ENCODE measurements at places on chromosomes 6 and 20. TPM values are rescaled to one million over a fixed set of nuclear protein-coding genes. Genes with fewer than 3 reads are reported as not detected.

DNA sequence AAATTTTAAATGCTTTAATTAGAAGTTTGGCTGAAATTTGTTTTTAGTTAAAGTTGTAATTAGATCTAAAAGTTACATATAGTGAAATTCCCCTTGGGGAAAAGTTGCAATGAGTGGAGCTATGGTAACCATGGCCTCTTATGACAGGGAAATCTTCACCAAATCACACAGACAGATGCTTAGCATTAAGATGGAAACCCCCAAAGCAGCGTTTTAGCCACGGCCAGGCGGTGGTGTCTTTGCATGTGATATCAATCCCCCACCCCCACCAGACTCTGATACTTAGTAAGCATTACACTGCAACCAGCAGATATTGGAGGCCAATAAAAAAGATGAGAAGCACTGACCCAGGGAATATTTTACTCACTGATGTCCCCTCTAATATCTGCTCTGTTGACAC lies 75.7 kb downstream of the REPS1 start:
- no peak for DNase-seq
- H3K27ac ChIP-seq: no peak overlapping the region
- H3K4me3 ChIP-seq: no peak overlapping the region
- no peaks in the 10 kb centered on the region for H3K4me1 ChIP-seq
- H3K27me3 ChIP-seq: no peaks in the 10 kb centered on the region

- H3K4me1 ChIP-seq: peaks cover 8% of the 10 kb centered on the region
- DNase-seq: peak; percentile 92
- peak within 1 kb of the TSS; percentile 100 for H3K4me3 ChIP-seq
- peak within 1 kb of the TSS; percentile 85 for H3K27ac ChIP-seq
- no peaks in the 10 kb centered on the region for H3K27me3 ChIP-seq
Observed at GRCh38 chr20:44909872-44910689, at the start of gene PABPC1L. PABPC1L (plus strand) TSS chr20:44910060; CDS start chr20:44910144, 84 bp downstream.

DNA sequence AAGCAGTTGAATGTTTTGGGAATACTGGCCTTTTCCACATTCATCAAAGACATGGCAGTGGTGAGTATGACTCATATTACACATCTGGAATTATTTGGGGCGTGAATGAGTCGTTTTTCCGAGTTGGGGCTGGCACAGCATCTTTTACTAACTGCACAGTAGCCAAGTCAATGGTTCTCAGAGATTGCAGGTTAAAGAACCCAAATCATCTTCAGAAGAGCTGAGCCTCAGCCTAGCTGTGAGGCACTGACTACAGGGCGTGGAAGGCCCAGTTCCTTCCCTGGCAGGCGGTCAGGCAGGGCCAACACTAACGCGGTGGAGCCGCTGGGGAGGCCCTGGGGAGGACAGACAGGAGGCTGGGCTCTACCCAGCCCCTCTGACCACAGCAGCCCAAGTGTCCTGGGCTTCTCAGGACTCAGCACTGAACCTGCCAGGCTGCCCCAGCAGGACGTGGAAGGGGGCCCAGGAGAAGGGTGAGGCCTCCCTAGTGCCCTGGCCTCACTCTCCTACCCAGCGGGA lies 20.1 kb upstream of the HELZ2 start:
- H3K4me1 ChIP-seq: no peaks in the 10 kb centered on the region
- DNase-seq: no peak
- H3K36me3 ChIP-seq: peaks cover 32% of the 10 kb centered on the region

GRCh38 chr6:155341130-155341828 lies 27.0 kb upstream of the TFB1M start:
- peaks cover 16% of the 10 kb centered on the region for H3K4me1 ChIP-seq
- DNase-seq: no peak
- no peak overlapping the region for H3K4me3 ChIP-seq
- H3K27ac ChIP-seq: no peak overlapping the region

The C6orf15 gene
- not detected for total RNA-seq

The CALHM6 gene
- total RNA-seq: 1.4 TPM

DNA sequence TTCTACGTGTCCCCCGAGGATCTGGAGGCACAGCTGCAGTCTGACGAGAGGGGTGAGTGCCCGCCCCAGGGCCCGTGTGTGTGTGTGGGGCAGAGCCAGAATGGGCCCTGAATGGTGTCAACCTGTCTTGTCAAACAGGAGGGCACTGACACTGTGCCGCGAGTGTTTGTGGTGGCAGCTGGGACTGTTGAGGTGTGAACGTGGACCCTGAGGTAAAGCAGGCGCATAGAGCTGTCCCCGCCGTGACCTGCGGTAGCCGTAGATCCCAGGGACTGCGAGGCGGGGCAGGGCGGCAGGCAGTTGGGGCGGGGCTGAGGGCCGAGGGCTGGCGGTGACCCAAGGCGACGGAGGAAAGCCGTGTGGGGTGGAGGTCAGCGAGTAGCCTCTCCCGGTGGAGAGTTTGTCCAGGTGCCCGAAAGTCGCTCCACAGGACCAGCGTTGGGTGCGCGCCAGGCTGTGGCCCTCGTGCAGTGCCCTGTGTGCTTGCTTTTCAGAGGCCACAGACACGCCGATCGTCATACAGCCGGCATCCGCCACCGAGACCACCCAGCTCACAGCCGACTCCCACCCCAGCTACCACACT lies 25.2 kb downstream of the UCKL1 start:
- H3K27me3 ChIP-seq: no peaks in the 10 kb centered on the region
- no peak overlapping the region for H3K27ac ChIP-seq
- H3K36me3 ChIP-seq: peaks cover 79% of the 10 kb centered on the region
- DNase-seq: no peak

- peak; percentile 42 for DNase-seq
- H3K27ac ChIP-seq: peak overlapping the region; percentile 70
- no peak overlapping the region for H3K4me3 ChIP-seq
- peaks cover 17% of the 10 kb centered on the region for H3K36me3 ChIP-seq
- H3K27me3 ChIP-seq: no peaks in the 10 kb centered on the region
Observed at GRCh38 chr6:79307321-79308036, 73.0 kb upstream of the HMGN3 start.

DNA sequence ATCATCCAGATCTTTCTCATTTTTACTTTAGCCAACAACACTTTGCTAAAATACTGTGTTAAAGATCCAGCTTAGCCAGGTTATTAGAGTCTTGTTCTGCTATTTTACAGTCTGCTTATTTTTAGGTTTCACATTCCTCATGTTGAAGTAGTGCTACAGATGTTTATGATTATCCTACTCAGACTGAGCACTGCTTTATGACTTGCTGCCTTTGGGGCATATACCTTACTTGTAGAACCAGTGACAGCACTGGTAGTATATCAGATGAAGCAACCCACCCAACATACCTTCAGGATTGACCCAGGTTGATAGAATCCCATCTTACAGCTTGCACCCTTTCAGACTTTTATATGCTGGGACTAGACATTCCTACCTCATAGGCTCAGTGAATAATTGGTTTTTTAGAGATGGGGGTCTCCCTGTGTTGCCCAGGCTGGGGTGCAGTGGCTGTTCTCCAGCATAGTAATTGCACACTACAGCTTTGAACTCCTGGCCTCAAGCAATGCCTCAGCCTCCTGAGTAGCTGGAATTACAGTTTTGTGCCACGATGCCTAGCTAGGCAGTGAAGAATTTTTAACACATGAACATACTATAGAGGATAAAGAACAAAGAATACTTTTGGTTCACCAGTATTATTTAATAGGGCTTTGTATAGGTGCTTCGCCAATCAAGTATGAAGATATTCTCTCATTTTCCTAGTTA lies 63.8 kb upstream of the DYNLRB1 start:
- no peaks in the 10 kb centered on the region for H3K4me1 ChIP-seq
- no peak for DNase-seq
- H3K4me3 ChIP-seq: no peak overlapping the region
- H3K36me3 ChIP-seq: peaks cover 52% of the 10 kb centered on the region
- no peaks in the 10 kb centered on the region for H3K27me3 ChIP-seq
- H3K27ac ChIP-seq: no peak overlapping the region

DNA sequence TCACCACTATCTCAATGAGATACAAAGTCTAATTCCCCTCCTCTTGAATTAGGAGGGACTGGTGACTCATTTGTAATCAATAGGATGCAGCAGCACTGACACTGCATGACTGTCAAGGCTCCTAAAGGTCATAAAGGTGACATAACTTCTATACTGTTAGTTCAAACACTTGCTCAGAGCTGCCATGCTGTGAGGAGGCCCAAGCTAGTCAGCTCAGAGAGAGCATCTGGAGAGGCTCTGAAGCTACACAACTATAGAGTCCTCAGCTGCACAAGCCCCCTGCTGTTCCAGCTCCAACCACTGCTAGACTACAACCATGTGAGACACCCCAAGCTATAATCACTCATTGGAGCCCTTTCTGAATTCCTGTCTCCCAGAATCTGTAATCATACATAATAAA lies 17.0 kb upstream of the HEY2 start:
- no peak overlapping the region for H3K27ac ChIP-seq
- peaks cover 13% of the 10 kb centered on the region for H3K27me3 ChIP-seq
- H3K4me1 ChIP-seq: no peaks in the 10 kb centered on the region
- no peak for DNase-seq
- H3K4me3 ChIP-seq: no peak overlapping the region
- no peaks in the 10 kb centered on the region for H3K36me3 ChIP-seq

DNA sequence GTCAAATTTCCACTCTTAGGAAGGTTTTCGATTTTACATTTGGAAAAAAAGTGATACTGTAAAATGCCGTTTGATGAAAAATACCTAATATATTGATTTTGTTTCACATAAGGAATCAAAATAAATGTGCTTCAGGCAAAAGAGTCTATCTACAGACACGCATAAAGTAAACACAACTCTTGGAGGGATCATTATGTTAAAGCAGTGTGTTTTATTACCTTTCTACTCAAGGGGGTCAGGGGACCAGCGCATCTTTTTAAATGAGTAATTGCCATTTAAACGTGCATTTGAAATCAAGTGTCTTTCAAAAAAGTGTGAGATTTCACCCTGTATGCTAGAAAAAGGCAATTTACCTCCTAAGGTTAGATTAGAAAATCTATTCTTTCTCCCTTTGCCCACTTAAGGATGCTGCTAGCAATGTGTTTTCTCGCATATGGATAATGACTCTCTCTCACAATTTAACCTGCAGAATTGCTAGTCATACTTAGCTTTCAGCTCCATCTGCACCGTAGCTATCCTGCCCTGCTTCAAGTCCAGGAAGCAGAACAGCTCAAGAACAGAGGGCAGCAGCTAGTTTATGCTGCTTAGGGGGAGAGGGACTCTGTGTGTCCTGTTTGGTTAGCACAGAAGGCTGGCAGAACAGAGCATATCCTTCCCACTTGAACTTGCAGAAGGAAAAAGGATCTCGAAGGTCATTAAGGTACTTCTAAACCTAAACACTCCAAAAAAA lies 35.0 kb downstream of the NKAIN2 start:
- H3K36me3 ChIP-seq: no peaks in the 10 kb centered on the region
- H3K4me1 ChIP-seq: no peaks in the 10 kb centered on the region
- no peak for DNase-seq
- H3K27ac ChIP-seq: no peak overlapping the region

The SLC22A2 gene
- total RNA-seq: not detected

DNA sequence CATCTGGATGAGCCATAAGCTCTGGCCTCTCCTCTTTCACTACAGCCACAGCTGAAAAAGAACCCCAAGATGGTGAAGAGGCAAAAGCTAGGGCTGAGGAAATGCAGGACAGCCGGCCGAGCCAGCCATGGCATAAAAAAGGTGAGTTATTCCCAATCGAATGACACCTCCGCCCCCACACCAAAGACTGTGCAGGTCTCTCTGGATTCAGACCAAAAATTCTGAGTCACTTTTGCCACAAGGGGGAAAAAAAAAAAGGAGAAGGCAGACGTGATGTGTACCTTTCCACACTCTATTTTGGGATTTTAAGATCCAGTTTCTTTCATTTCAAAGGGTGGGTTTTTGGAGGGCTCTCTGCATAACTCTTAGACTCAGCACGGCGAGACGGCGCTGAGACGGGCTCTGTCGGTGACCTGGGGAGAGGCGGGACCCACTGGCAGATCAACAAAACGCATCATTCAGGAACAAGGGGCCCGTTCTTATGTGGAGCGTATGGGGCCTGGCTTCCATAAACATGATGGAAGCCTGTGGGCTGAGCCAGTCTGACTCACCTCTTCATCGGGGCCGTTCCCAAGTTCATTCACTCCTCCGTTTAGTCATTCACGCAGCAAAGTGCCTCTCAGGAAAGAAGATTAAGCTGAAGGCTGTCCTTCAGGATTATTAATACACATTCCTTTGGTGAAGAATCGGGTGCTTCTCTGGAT lies 54.8 kb downstream of the NFATC2 start:
- DNase-seq: peak; percentile 82
- H3K27me3 ChIP-seq: no peaks in the 10 kb centered on the region
- H3K4me3 ChIP-seq: peak overlapping the region; percentile 73
- peak overlapping the region; percentile 91 for H3K27ac ChIP-seq
- H3K36me3 ChIP-seq: peaks cover 13% of the 10 kb centered on the region
- peaks cover 29% of the 10 kb centered on the region for H3K4me1 ChIP-seq

The HUS1B gene
- total RNA-seq: 0.71 TPM

The PXDC1 gene
- total RNA-seq: 15.0 TPM

The BEND6 gene
- 1.8 TPM for total RNA-seq

GRCh38 chr6:109019911-109020310 lies 74.7 kb downstream of the SESN1 start:
- H3K27ac ChIP-seq: no peak overlapping the region
- no peaks in the 10 kb centered on the region for H3K4me1 ChIP-seq
- no peak for DNase-seq
- H3K27me3 ChIP-seq: no peaks in the 10 kb centered on the region
- H3K36me3 ChIP-seq: no peaks in the 10 kb centered on the region
- no peak overlapping the region for H3K4me3 ChIP-seq

DNA sequence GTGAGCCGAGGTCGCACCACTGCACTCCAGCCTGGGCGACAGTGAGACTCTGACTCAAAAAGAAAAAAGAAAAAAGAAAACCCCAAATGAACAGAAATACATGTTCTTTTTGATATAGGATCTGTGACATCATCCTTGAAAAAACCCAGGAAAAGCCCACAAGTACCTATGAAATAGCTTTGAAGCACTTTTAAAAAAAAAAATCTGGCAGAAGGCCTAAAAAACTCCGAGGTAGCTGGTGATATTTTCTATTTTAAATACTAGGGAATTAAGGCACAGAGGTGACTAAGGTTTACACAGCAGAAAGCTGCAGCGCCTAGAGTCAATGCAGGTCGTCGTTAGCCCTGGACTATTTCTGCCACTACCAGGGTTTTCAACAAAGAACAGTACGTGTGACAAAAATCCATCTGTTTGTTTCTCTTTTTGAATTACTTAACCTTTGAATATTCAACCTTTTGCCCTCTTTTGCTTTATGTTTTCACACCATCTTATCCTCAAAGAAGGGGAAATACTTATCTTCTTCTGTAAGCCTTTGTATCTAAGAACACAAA lies 39.4 kb upstream of the EEF1A1 start:
- no peak overlapping the region for H3K4me3 ChIP-seq
- H3K27ac ChIP-seq: no peak overlapping the region
- H3K36me3 ChIP-seq: peaks cover 4% of the 10 kb centered on the region

DNA sequence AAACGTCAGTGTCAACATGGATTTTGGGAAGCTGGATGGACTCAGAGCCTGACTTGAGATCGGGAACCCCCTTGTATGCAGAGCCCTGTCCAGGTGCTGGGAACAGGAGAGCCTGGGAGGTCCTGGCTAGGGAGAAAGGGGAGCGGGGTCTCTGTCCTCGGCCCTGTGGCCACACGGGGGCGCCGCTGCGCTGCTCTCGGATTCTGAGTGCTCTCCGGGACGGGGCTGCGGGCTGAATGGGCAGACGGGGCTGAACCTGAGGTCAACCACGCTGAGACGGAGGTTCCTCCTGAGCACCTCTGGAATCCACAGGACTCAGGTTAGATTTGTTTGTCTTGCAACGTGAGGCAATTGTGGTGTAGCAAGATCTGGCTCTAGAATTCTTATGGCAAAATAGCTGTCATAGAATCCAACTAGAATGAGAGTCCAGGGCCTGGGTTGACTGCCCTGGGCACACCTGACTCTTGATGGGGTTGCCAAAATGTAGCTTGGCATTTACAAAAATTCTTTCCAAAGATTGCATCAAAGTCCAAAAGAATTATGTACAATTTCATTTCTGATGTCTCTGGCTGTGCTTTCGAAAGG lies 20.6 kb upstream of the HLA-F start:
- no peaks in the 10 kb centered on the region for H3K4me1 ChIP-seq
- H3K27me3 ChIP-seq: peaks cover 41% of the 10 kb centered on the region
- no peaks in the 10 kb centered on the region for H3K36me3 ChIP-seq
- peak; percentile 91 for DNase-seq
- H3K4me3 ChIP-seq: no peak overlapping the region
- no peak overlapping the region for H3K27ac ChIP-seq

Data from Calu3 (cell line).